Activated naive CD4-positive, alpha-beta T cell treated with Interleukin-2 at 50 U/mL for 16 hours (primary cell): ENCODE measurements at places on chromosomes 4 and X.

GRCh38 chrX:79975605-79976004 lies 38.9 kb upstream of the TBX22 start:
- no peak for DNase-seq

GRCh38 chr4:80202190-80202711 lies 4.9 kb downstream of the PRDM8 start:
- DNase-seq: peak; percentile 85

- DNase-seq: no peak
These were observed 17.1 kb upstream of the C1QTNF7 start for GRCh38 chr4:15410750-15411149.

GRCh38 chr4:124179506-124180186 lies 532.9 kb downstream of the ANKRD50 start:
- no peak for DNase-seq
